Nephron progenitor cell (in vitro differentiated cells): ENCODE measurements at places on chromosomes 2 and 18.

DNA sequence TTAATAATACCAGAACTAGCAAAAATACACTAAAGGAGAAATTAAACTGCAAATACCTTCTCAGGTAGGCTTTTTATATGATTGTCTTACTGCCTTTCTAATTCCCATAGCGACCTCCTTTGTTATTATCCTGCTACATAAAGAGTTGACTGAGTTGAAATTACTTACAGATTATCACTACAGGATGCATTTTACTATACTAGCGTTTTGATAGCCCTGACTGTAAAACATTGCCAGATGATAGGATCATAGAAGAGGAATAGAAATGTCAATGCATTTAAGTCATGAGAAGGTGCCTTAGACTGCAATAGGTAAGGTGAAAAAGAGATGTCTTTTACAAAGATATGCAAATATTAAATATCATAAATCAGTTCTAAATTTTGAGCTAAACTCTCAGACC, 639.7 kb downstream of the NRXN1 start:
- DNase-seq: no peak

DNA sequence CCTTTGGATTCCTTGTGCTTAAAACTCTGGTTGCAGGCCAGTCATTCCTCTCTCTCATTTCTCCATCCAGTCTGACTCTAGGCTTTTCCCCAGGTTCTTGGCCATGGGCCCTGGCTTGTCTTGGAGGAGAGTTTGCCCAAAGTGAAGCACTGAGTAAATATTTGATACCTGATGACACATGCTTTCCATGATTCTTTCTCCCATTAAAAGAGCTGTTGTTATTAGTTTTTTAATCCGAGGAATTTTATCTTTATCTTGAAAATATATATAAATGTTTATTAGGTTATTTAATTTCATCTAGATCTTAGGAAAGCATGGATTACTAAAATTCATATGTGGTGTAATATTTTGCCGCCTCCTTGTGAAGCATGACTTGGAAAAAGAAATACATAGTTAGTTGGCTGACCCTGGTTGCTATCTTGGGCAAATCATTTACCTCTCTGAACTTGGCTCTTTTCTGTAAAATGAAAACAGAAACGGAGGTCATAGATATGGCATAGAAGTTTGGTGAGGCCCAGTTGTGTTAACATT, 650.1 kb downstream of the SLC4A3 start:
- DNase-seq: no peak

- no peak for DNase-seq
Observed at GRCh38 chr2:68283419-68283812, 31.1 kb upstream of the PPP3R1 start.

DNA sequence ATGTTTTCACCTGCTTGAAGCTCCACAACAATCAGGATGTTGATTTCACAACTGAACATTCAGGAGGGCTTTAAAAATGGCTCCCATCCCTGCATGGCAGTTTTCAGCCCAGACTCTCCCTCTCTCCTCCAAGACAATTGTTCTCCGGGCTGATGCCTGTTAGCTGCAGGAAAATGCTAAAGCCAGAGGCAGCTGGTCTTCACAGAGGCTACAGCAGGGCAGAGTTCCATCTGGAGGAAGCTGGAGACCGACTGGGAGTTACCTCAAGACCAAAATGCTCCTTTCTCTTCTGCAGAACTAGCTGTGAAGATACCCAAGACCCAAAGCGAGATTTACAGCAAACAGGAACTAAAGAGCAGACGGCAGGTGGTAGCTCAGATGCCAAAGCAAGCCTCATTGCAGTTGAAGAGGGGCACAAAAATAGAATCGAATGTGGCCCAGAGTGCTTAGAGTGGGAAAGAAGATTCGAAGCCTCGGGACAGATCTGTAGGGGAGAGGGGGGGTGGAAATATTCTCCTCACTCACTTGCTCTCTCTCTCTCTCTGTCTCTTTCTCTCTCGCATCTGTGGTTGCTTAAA, 423.6 kb downstream of the ZNF521 start:
- no peak for DNase-seq

DNA sequence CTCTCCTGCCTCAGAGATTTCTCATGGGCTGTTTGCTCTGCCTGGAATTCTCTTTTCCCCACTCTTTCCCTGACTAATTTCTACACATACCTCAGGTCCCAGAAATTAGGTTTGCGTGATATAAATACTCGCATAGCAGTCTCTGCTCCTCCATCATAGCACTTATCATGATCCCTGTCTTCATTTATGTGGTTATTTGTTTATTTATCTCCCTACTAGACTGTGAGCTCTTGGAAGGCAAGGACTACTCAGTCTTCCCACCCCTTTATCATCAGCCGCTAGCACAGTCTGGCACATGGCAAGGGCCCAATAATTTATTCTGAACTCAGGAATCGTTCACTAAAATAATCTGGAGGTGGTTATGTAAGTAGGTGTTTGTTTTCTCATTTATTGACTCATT, 79.3 kb downstream of the ADCYAP1 start:
- DNase-seq: no peak

DNA sequence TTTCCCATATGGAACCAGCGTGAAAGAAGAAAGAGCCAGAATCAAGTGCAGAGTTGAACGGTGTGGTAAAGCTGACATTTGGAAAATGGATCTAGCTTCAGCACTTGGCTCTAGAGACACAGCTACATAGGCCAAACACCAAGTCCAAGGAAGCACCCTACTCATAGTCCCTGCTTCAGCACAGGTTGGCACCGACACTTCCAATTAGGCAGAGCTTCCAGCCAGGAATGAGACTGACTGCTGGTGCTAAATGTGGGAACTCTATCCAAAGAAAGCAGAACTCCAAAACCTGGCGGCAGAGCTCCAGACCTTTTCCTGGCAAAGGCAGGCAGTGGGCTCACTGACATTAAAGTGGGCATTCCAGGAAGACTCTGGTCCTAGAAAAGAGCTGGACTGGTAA, 125.4 kb upstream of the CTNNA2 start:
- DNase-seq: no peak

GRCh38 chr2:66532972-66533868, 98.3 kb downstream of the MEIS1 start:
- DNase-seq: no peak

- DNase-seq: no peak
Observed at GRCh38 chr18:22284581-22285360, 115.4 kb downstream of the GATA6 start.

GRCh38 chr18:24627644-24628315, 167.3 kb downstream of the HRH4 start:
- DNase-seq: no peak

DNA sequence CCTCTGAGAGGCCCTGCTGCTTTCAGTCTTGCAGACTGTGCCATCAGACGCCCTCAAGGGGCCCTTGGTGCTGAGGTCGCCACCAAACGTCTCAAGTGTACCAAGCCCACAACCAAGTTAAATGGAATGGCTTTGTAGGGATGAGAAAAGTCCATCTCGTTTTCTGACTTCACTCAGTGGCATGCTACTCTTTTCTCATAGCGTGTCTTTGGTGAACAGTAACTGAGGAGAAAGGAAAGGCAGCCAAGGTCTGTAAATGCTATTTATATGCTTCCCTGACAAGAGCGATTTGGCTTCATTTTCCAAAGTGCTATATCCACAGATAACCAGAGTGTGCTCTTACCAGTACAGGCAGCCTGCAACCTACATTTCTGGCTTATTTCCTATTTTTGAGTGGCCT, 123.0 kb downstream of the MTX2 start:
- no peak for DNase-seq

- DNase-seq: no peak
Observed at GRCh38 chr18:24326211-24326610, 71.4 kb downstream of the OSBPL1A start.

DNA sequence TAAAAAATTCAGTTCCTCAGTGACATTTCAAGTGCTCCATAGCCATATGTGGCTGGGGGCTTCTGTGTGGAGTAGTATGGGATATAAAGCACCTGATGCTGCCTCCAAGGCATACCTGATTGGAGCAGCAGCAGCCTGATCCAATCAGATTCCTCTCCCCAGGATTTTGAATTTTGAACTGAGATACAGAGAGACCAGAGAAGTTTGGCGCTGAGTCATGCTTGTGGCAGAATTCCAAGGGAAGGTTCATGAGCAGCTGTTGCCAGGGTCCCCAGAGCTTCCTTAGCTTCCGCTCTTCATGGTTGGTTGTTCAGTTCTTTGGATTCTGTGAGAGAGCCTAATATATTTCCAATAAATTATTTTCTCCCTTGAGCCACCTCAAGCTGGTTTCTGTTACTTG, 29.0 kb upstream of the CFAP36 start:
- no peak for DNase-seq

- DNase-seq: no peak
Observed at GRCh38 chr2:227228061-227228667, 63.7 kb downstream of the COL4A3 start.

GRCh38 chr2:241848761-241849615, 9.7 kb downstream of the PDCD1 start:
- DNase-seq: no peak

GRCh38 chr18:50393802-50394201, 19.0 kb downstream of the SKA1 start:
- DNase-seq: no peak

- no peak for DNase-seq
Observed at GRCh38 chr2:57181315-57182038, 865.1 kb upstream of the VRK2 start.

DNA sequence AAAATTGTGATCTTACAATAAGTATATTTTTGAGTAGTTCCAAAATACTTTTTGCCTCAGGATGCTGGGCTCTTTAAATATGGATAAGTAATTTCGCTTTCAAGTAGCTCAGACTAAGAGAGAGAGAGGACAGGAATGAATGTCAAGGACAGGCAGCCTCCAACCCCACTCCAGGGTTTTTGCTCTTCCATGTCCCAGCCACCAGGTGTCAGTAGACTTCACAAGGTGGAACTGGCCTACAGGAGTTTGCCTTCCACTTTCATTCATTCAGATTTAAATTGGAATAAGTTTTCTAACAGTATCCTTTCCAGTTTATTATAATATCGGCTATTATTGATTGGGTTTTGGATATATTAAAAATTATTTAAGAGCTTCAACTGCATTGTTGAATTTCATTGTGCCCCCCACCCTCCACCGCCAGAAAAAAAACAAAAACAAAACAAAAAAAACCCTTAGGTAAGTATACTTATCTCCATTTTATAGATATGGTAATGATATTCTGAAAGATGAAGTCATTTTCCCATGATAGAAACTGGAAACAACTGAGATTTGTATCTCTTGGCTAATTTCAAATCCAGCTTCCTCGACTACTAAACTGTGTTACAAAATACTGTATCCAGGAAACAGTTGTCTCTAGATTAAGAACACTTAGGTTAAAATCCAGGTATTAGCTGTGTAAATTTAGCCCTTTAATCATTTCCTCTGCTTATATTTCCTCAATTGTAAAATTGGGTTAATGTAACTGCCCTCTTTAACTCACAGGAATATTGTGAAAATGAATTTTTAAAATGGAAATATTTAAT, 793.1 kb downstream of the ERBB4 start:
- peak; percentile 45 for DNase-seq

- no peak for DNase-seq
Observed at GRCh38 chr2:12417786-12418185, 298.9 kb upstream of the TRIB2 start.

DNA sequence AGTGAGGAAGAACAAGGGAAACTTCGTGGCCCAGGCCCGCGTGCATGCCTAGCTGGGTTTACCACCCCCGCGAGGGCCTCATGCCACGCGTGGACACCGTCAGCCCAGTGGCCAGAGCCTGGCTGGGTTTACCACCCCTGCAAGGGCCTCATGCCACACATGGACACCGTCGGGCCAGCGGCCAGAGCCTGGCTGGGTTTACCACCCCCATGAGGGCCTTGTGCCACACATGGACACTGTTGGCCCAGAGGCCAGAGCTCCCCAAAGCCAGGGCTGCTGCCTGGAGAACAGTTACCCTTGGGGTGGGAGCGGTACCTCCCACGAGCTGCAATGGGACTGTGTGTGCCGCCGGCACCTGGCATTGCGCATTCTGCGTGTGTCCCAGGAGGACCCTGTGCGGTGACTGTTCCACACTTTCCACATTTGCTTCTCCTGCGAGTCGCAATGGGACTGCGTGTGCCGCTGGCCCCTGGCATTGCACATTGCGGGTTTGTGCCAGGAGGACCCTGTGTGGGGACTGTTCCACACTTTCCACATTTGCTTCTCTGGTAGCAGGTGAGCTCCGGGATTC, 105.6 kb upstream of the CTDP1 start:
- DNase-seq: no peak

DNA sequence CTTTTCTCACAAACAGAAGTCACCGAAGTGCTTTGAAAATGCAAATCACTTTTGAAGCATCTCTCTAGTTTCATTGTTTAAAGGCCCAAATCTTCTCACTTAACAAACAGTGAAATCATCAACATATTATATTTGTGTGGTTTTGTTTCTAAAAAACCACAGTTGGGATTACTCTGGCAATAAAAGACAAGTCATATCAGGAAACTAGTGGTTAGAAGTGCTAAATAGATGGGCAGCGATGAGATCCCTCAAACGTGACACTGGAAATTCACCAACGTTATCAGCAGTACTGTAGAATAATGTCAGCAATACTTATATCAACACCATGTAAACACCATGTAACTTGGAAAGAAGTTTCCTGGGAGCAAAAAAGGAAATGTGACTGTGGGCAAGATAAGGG, 893.5 kb downstream of the SUCLG1 start:
- no peak for DNase-seq

DNA sequence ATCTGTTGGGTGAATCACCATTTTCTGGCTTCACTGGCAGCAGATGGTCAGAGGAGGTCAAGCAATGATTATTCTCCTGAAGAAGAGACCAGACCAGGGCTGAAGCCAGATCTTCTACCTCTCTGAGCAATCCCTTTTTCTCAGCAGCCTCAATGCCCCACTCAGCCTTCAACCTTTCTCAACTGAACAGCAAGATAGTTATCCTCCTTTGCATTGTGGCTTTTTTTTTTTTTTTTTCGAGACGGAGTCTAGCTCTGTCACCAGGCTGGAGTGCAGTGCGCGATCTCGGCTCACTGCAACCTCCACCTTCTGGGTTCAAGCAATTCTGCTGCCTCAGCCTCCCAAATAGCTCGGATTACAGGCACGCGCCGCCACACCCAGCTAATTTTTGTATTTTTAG, 50.5 kb downstream of the ZFP36L2 start:
- no peak for DNase-seq

DNA sequence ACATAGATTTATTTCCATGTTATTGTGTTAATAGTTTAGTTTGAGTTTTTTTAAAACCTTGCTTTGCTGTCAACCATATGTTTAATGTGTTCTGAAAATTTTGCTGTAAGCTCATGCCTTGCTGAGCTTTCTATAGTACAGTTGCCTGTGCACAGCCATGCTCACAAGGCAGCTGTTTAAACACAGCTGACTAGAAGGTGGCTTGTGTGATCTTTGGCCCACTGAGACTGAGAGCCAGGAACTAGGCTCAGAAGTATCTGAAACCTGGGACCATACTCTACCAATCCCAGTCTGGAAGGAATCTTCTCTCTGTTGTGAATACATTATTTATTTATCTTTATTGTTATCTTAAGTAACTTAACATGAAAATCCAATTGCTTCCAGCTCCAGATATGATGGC, 350.5 kb downstream of the KIAA1328 start:
- no peak for DNase-seq

DNA sequence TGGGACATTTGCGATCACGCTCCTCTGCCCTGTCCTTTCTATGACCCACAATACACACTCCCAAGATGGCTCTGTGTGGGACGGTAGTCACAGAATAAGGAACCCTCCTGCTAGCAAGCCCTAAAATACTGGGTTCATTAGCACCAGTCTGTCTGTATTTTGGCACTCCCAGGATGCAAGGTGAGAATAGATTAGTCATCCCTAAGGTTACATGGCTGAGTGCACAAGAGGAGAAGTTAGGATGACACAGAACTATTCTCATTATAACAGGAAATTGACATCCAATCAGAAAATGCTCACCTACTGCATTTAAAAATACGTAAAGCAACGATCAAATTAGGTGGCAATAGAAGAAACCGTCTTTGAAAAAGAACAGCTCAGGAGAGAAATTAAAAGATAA, 590.2 kb downstream of the EPHA4 start:
- no peak for DNase-seq
